ENCODE measurements at places on chromosomes 6 and 20.

DNA sequence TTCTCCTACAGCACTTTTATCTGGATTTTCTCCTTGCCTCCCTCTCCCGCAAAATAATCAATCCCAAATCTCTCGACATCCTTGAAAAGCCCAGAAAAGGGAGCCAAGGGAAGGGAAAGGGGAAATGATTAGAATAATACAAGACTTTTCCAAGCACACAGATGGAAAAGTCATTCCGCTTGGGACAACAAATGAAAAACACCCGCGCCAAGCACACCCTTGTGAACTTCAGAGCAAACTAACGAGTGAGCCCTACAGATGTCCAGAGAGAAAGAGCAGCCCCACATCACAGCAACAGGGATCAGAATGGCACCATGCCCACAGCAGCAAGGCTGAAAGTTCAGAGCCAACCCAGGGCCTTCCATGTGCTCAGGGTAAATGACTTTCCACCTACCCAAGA lies 49.6 kb downstream of the NINL start:
- H3K4me3 ChIP-seq, result no peak overlapping the region
- peaks cover 13% of the 10 kb centered on the region for H3K4me1 ChIP-seq
- H3K36me3 ChIP-seq, result peaks cover 7% of the 10 kb centered on the region
- DNase-seq, result no peak
- no peaks in the 10 kb centered on the region for H3K27me3 ChIP-seq

- H3K4me1 ChIP-seq, result no peaks in the 10 kb centered on the region
- no peaks in the 10 kb centered on the region for H3K36me3 ChIP-seq
- no peaks in the 10 kb centered on the region for H3K27me3 ChIP-seq
Observed at GRCh38 chr6:159466926-159467325, 226.1 kb downstream of the SOD2 start.

DNA sequence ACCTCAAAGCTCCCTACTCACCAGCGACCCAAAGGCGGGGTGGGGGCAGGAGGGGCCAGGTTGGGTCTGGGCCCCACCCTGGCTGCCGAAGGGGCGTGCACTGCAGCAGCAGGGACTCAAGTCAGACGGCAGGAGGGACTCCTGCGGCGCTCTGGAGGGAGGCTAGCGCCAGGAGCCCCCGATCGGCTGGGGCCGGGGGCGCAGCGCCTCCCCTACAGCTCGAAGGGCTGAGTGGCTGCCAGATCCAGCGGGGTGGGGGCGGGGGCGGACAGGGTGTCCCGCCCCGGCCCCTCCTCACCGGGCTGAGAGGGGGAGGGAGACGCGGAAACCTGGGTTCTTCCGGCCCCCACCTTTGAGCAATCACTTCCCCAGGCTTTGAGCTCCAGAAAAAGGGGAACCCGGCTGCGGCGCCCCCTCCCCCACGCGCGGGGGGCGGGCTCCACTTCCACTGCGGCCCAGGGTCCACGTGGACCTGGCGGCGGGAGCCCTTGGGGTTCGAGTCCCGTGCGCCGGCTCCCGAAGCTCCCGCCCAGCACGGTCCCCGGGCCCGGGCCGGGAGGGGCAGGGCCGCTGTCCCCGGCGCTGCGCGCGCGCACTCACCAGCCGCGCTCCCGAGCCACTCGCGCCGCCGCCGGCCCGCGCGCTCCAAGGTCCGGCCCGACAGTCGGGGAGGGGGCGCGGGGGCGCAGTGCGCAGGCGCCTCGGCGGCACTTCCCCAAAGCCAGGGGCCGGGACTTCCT lies at the start of gene RGS19:
RGS19 (minus strand) TSS at position 246 of the 740 bp plus-strand sequence. CDS start 2,632 bp downstream, outside the sequence.
- H3K4me1 ChIP-seq, result peaks cover 35% of the 10 kb centered on the region
- H3K27ac ChIP-seq, result peak within 1 kb of the TSS; percentile 38
- no peaks in the 10 kb centered on the region for H3K36me3 ChIP-seq
- H3K4me3 ChIP-seq, result peak within 1 kb of the TSS; percentile 73

DNA sequence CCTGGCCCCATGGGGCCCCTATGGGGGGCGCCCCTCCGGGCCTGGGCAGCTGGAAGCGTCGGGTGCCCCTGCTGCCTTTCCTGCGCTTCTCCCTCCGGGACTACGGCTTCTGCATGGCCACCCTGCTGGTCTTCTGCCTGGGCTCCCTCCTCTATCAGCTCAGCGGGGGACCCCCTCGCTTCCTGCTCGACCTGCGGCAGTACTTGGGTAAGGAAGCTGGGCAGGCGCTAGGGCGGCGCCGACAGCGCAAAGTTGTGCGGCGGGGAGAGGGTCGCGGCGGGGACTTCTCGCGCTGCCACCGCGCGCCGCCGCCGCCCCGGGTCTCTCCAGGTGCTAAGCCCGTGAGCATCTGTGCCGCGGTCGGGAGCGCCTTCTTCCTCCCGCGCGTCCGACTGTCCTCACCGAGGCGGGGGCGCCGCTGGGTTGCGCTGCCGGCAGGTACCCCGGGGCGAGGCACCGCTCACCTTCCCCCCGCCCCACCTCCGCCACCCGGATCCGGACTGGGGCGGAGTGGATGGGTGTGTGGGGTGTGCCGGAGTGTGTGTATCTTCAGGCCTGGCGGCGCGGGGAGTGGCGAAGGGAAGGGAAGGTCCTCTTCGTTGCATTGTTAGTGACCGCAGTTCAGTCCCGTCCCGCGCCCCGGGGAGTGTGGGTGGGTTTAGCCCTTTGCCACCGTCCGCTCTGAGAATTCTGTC lies 788 bp downstream of the UST start:
- H3K27ac ChIP-seq, result peak overlapping the region; percentile 72
- no peaks in the 10 kb centered on the region for H3K36me3 ChIP-seq
- peaks cover 24% of the 10 kb centered on the region for H3K4me1 ChIP-seq
- peaks cover 6% of the 10 kb centered on the region for H3K27me3 ChIP-seq
- peak overlapping the region; percentile 83 for H3K4me3 ChIP-seq
- DNase-seq, result peak; percentile 86

All from osteocyte (in vitro differentiated cells).